ENCODE measurements at places on chromosomes 5 and 9.

DNA sequence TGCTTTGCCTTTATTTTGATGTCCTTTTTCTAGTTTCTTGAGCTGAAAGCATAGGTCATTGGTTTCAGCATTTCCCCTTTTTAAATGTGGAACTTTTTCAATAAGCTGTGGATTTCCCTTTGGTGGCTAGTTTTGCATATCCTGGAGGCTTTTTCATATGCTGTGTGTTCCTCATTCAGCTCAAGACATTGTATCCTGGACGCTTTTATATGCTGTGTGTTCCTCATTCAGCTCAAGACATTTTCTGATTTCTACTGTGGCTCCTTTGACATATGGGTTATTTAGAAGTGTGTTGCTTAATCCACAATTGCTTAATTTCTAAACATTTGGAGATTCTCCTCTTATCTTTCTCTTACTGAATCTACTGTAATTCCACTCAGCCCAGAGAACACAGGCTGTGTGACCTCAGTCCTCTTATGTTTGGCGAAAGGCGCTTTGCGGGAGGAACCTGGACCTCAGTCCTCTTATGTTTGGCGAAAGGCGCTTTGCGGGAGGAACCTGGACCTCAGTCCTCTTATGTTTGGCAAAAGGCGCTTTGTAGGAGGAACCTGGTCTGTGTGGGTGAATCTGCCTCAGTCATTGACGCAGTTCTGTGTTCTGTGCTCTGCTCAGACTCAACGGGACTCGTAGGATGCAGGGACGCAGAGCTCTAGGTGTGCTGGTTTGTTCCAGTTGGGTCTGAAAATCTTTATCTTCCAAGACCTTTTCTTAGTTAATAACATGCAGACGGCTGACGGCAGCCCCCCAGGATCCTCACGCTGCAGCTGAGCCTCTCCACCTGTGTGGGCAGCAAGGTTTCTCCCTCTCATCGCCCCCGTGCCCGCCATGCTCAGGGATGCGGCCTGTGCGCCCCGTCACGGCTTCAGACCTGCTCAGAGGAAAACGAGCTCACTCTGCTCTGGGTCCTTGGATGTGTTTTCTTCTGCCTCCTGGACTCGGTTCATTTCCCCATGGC, 6.0 kb upstream of the SLC9A3 start:
- DNase-seq = no peak

- no peak for DNase-seq
Measured at GRCh38 chr5:56513141-56513540, 280.0 kb upstream of the ANKRD55 start.

- no peak for DNase-seq
Measured at GRCh38 chr5:95884511-95884910, 62.0 kb upstream of the GLRX start.

- no peak for DNase-seq
Measured at GRCh38 chr5:142641711-142642110, 44.2 kb downstream of the FGF1 start.

GRCh38 chr9:37715260-37715659, 38.3 kb upstream of the TRMT10B start:
- no peak for DNase-seq

GRCh38 chr9:132556714-132557113, 25.7 kb upstream of the BARHL1 start:
- DNase-seq = no peak
